Heart left ventricle (tissue), 16 donors: ENCODE measurements at places on chromosomes 4 and X. TPM values are rescaled to one million over a fixed set of nuclear protein-coding genes. Genes with fewer than 3 reads are reported as not detected.

Gene TLL1
- total RNA-seq: 0.16 TPM

Gene FGA
- not detected for total RNA-seq

Gene RHOH
- total RNA-seq: 1.9 TPM

Gene SGCB
- 111 TPM for total RNA-seq

Gene TECRL
- total RNA-seq: 926 TPM

Gene SMAD1
- total RNA-seq: 21.4 TPM

Gene SPACA5
- not detected for total RNA-seq

- no peak for DNase-seq
Measured at GRCh38 chr4:74635490-74636123, 158.7 kb downstream of the BTC start.

- DNase-seq: no peak
Measured at GRCh38 chrX:21821875-21822274, 17.5 kb upstream of the MBTPS2 start.

- DNase-seq: no peak
Measured at GRCh38 chrX:23919706-23920320, 12.0 kb downstream of the CXorf58 start.

GRCh38 chr4:122997463-122998101, 75.2 kb upstream of the NUDT6 start:
- DNase-seq: no peak

DNA sequence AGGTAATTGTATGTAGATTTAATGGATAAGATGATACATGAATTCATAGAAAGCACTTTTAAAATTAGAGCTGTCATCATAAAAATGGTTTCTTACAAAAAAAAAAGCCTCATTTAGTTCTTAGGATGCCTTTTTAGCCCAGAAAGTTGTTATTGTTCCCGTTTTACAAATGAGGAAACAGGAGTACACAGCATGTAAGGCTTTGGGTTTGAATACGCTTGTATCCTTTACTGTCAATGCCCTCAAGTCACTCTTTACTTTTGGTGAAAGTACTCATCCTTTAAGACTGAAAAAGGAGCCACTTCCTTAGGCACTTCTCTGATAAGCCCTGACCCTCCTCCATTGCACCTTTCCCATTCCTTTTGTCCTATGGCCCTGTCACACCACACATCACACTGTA, 4.9 kb downstream of the EREG start:
- no peak for DNase-seq

DNA sequence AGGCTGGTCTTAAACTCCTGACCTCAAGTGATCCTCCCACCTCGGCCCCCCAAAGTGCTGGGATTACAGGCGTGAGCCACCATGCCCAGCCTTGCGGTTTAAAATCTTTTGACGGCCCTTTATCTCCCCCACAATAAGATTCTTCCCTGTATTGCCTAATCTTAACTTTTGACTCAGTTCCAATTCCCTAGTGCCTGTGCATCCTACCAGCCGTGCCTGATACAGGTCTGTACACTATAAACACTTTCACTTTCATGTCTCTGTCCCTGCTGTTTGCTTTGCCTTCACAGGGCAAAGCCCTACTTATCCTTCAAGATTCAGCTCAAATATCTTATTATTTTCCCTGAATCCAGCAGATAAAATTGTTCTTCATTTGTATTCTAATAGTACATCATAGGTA, 74.6 kb downstream of the WDR44 start:
- DNase-seq: no peak

- DNase-seq: no peak
Measured at GRCh38 chr4:6303943-6304342, 34.3 kb downstream of the WFS1 start.

DNA sequence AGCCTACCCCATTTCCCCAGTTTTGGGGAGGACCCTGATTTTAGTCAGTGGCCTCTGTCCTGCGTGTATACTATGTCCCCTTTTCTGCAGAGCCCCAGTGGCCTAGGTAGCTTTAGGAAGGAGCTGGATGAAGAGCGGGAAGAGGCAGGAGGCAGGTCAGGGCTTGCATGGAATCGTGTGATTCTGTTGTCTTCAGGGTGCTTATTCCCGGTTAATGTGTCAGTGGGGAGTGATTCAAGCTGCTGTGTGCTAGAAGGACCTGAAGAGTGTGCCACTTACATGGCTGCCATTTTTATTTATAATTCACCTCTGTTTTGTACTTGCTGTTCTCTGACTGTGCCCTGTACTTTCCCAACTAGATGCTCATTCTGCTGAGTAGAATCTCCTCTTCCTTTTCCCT, 127.3 kb upstream of the AMOT start:
- DNase-seq: no peak

- no peak for DNase-seq
Measured at GRCh38 chr4:3766036-3766784, at the start of gene ADRA2C. Gene ADRA2C (plus strand): TSS chr4:3766385. CDS start chr4:3766607, 222 bp downstream.
